ENCODE measurements at places on chromosomes 6 and 20.

GRCh38 chr6:63140692-63141318 lies 70.5 kb upstream of the FKBP1C start:
- DNase-seq: no peak

DNA sequence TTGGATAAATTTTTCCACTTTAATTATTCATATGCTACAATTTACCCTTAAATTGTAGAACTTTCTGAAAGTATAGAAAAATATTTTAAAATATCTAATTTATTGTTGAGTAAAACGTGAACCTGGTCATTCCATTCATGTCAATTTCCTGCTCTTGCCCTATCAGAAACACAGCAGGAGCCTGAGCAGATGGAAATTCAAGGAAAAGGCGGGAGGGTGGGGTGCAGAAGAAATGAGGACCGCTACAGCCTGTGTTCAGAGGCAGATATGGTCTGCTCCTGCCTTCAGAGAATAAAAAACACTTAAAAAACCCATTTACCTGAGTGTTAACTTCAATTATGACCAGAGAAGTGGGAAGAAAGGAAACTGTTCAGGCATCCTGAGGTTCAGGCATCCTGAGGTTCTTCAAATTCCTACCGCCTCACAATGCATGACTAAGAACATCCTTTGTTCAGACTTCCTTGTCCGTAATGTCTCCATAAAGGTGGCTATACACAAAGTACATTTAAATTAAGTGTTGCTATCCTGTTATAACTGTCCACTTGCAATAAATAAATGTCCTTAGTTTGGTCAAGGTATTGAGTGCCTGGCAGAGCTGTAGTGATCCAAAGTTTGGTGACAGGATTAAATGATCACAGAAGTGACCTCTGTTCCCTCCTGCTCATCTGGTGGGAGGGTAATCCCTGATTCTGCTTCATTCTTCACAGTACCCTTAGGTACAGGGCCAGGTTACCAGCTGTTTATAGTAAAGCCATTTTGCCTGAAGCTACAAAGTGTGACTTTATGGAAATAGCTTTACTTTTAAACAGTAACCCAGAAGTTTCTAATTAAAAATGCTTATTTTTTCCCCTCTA lies 109.1 kb downstream of the MAN1A1 start:
- DNase-seq: no peak

GRCh38 chr20:9141070-9141469 lies 72.2 kb downstream of the PLCB4 start:
- no peak for DNase-seq

DNA sequence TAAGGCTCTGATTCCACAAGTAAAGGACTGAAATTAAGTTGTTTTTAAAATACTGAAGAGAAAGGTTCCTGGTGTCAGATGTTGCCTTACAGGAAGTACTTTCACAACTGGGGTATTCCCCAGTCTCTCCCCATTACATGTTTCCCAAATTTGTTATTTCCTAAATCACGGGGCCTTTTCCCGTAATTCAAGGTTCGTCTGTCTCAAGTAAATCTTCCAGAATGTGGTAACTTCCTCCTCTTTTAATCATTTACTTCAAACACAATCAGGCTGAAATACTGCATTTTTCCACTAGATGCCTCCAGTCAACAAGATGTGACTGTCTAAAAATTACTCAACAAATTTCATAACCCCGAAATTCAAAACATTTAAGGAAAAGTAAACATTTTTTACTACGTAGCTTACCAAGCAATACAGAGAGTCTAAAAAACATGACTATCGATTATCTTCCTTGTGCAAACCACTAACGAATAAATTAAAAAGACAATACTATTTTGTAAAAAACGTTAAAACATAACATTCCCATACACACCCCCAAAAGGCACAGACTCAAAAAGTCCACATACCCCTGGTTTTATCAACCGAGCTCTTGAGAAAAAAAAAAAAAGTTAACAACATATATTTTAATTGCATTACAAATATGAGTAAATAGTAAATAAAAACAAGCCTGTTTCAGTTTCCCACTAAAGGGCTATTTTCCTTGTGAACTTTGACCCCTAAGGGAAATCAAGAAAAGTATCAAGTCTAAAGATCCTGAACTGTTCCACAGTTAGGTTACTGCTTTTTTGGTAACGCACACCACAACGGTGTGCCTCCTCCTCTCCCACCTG lies 1.7 kb downstream of the SOD2 start:
- no peak for DNase-seq

DNA sequence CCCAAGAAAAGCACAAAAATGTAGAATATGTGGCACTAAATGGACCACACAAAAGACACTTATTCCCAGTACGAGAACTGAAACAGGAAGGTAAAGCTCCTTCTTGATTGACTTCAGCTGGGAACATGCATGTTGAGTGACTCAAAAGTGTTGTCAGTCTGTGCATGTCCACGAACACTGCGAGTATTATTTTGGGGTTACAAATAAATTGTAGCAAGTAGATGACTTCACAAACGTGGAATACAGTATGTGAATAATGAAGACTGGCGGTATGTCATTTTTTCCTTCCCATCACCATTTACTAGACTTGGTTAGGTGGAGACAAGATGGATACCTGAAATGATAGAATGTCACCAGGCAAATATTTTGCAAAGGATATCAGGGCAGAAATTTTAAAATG lies 45.4 kb downstream of the L3MBTL3 start:
- DNase-seq: no peak

DNA sequence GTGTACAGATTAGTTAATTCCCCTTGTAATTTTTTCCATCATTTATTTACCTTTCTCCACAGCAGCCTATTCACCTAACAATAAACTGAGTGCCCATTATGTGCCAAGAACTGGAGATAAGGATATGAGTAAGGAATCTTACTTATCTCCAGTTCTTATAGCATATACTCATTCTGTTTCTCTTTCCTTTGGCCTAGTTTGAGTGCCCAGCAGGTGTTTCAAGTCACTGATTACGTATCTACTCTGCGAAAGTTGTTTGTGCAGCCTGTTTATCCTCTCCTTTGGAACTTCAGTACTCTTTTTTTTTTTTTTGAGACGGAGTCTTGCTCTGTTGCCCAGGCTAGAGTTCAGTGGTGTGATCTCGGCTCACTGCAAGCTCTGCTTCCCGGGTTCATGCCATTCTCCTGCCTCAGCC lies 17.3 kb upstream of the POU5F1 start:
- DNase-seq: no peak

- no peak for DNase-seq
Measured at GRCh38 chr6:88970301-88970700, 6.9 kb upstream of the RNGTT start.

DNA sequence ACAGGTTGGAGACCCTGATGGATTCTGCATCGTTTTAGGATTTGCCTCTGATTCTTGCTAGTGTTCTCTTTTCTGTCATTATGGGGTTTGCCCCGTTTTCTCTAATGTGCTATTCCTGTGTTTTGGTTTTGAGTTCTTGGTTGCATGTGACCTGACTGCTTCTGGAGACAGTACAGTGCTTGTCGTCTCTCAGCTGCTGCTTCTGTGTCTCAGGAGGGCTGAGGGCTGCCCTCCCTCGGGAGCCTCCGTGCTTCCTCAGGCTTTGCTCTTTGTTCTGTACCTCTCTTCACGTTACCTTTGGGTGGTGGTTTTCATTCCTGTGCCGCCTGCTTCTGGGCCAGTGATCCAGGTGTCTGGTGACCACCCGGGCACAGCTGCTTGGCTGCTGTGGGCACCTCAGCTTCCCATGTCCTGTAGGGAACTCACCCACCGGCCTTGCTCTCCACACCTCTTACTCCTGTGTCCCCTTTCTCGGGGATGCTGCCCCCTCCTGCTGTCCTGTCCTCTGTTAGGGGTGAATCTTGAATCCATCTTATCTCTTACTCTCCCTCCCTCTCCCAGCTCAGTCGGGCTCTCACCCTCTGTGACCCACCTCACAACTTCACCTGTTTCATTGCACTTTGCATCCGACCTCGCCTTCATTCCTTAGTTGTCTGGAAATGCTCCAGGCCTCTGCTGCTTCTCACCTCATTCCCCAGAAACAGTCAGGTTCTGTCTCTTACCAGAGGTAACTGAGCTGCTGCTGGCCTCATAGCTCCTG lies 33.2 kb downstream of the PANK2 start:
- DNase-seq: no peak

- DNase-seq: no peak
Measured at GRCh38 chr6:158230967-158231550, 62.9 kb downstream of the GTF2H5 start.

DNA sequence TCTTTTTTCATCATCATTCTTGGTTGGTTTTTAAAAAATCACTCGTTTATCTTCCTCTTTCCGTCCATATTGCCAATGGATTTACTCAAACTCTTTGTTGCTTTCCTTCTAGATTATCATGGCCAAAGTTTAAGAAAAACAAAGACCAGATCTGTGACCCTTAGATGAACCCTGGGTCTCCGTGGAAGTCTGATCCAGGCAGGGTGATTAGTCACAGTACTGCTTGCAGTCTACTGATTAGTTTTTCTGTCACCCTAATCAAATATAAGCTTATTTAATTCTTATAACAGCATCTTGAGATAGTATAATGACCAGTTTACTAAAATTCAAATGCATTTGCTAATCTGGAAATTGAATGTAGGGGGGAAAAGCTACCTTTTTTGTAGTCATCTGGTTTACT lies 6.0 kb upstream of the SMIM28 start:
- DNase-seq: no peak

- DNase-seq: no peak
Measured at GRCh38 chr6:25332655-25333071, 53.5 kb downstream of the CARMIL1 start.

DNA sequence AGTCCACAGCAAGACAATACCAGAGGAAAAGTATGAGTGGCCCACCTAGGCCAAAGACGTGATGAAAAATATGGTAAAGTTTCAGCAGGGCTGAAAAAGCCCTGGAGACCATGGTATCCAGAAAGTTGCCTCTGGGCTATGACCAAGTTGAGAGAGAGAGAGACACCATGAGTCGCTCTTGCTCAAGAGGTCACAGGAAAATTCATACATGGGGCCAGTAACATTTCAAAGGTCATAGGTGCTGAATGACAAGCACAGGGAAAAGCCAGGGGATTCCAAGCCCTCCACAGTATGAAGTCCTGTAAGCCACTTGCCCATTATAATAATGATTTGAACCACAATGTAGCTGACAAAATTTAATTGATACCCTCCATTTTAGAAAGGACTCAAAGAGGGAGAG lies 657.7 kb upstream of the CITED2 start:
- DNase-seq: no peak

- DNase-seq: no peak
Measured at GRCh38 chr6:169253337-169254238, at the start of gene THBS2. Gene THBS2 (minus strand): TSS chr6:169253846. CDS start chr6:169250784, 3,062 bp downstream.

- no peak for DNase-seq
Measured at GRCh38 chr6:144006736-144007477, 1.2 kb downstream of the PLAGL1 start.

DNA sequence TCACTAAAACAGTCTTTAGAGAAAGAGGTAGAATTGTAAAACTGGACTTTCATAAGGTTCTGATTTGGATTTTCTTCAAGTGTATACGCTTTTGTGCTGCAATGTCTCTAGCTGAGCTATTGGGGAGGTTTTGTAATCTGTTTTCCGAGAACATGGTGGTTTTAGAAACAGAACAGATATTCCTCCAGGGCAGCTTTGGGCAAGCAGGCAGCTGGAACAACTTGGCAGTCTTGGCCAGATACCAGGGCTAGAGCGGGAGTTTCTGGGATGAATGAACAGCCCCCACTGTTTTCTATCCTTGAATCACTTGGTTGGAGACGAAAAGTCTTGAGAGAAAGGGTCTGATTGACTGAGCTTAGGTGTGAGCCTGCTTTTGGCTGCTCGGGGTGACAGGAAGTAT lies 17.1 kb upstream of the ARMC2 start:
- DNase-seq: no peak

DNA sequence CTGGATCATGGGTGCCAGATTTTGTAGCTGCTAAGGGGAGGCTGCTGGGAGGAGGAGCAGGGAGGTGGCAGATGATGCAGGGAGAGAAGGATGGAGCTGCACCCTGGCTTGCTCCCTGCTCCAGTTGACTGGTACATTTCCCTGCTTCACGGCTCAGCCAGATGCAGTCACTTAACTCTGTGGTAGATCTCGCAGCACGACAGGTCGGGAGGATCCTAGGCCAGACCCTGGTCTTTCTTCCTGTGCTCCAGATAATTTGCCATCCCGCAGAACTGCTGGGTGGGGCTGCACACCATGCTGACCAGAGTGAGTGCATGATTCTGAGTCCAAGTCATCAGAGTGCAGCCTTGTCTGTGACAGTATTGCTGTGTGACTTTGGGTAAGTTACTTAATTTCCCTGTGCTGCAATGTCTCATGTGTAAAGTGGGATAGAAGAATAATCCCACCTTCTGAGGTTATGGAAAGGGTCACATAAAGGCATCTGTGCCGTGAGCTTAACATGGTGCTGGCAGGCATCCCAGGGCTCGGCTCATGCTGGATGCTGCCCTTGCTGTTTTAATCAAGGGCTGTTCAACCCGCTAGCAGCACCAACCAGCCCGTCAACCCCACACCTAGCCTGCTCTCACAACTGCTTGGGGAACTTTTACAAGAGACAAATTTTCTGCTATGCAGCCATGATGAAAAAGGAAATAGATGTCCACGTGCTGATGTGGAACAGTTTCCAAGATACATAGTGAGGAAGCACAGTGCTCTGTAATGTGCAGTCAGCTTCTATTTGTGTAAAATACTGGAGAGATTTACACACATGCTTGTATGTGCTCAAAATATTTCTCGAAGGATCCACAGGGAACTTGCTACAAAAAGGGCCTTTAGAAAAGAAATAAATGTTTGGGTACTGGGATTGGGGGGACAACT lies 257.9 kb downstream of the CDH26 start:
- no peak for DNase-seq

GRCh38 chr20:54350415-54350814 lies 125.0 kb upstream of the DOK5 start:
- no peak for DNase-seq

DNA sequence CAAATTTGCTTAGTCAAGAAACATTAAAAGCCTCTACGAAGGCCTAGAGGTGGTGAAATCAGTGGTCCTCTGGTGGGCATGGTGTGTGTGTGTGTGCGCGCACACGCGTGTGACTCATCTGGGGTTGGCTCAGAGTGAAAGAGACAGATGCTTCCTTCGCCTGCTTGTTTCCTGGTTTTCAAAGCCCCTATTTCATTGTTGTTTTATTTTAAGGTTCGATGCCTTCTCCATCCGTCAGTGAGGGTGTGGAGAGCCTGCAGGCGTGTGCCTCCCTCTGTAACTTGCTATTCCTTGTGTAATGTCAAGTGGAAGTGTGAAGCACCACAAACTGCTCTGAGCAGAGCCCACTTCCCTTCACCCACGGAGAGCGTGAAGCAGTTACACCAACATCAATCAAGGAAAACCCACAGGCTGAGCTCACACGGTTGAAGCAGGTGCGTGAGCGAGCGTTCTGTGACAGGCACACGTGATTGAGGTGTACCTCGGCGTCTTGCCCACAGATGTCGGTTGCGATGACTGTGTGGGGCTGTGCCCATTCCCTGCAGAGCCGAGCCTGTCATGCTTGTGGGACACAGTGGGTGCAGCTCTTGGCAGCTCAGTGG lies 233.9 kb downstream of the PRL start:
- no peak for DNase-seq

- no peak for DNase-seq
Measured at GRCh38 chr6:116369540-116369939, 1.2 kb upstream of the DSE start.
